ENCODE measurements at places on chromosomes 5 and 9. TPM values are rescaled to one million over a fixed set of nuclear protein-coding genes. Genes with fewer than 3 reads are reported as not detected.

Gene LCN15
- not detected for polyA plus RNA-seq

Gene SARDH
- 5.9 TPM for polyA plus RNA-seq

Gene POLK
- polyA plus RNA-seq, result 8.2 TPM

Gene LVRN
- polyA plus RNA-seq, result 0.02 TPM

Gene NUTM2G
- polyA plus RNA-seq, result not detected

Gene OGN
- polyA plus RNA-seq, result 0.03 TPM

Gene MARCOL
- not detected for polyA plus RNA-seq

DNA sequence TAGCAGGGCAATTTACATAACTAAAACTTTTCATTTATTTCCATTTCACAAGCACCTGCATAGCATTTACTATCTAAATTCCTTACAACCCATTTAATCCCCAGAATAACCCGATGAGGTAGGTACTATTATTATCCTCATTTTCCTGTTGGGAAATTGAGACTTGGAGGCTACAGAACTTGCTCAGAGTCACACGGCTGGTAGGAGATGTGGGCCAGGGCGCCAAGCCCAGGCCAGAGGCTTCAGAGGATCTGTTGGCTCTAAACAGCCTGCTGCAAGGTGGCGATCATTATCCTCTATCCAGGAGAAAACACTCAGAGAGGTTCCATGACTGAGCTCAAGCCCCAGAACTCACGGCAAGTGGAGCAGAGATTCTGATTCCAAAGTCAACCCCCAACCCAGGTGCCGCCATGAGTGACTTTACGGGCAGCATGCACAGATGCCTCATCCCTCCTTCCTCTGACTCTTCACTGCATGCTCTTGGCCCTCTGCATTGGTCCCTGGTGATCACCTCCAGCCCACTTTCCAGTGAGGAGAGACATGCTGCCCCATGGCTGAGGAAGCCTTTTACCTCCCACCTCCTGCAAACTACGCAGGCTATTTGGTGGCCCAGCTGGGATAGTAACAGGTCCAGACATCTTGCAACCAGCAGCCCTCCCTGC is 168.4 kb upstream of the FSTL4 start:
- DNase-seq, result no peak

GRCh38 chr9:130426883-130427282 is 17.9 kb upstream of the ASS1 start:
- DNase-seq, result no peak

DNA sequence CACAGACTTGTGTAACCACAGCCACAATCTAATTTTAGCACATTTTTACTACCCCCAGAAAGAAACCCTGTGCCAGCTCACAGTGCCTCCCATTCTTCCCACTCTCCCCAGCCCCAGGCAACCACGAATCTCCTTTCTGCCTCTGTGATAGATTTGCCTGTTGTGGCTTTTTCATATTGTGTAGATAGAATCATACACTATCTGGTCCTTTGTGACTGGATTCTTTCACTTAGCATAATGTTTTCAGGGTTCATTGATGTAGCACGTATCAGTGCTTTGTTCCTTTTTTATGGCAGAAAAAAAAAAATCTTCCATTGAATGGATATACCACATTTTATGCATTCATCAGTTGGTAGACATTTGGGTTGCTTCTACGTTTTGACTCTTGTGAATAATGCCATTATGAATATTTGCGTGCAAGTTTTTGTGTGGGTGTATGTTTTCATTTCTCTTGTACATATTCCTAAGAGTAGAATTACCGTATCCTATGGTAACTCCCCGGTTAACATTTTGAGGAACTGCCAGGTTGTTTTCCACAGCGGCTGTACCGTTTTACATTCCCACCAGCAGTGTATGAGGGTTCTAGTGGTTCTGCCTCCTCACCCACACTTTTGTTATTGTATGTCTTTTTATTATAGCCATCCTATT is 64.5 kb downstream of the RCL1 start:
- no peak for DNase-seq

DNA sequence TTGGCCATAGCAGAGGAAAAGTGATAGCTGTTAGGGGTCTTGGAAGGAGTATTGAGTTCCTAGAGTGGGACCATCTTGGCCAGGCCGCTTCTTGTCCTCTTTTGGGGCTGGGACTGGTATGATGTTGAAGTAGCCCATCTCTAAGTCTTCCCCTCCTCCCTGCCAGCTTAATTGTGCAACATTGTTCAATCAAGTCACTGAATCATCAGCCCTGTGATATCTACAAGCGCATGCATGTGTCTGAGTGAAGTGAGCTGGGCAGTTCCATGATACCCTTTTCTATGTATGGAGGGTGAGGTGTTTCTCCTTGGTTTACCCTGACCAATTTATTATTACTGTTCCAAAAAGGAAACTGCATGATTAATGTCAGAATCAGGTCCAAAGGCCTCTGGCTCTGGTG is 112.2 kb downstream of the C9orf152 start:
- no peak for DNase-seq

- DNase-seq, result no peak
Measured at GRCh38 chr5:77390795-77391194, 101.3 kb downstream of the WDR41 start.

DNA sequence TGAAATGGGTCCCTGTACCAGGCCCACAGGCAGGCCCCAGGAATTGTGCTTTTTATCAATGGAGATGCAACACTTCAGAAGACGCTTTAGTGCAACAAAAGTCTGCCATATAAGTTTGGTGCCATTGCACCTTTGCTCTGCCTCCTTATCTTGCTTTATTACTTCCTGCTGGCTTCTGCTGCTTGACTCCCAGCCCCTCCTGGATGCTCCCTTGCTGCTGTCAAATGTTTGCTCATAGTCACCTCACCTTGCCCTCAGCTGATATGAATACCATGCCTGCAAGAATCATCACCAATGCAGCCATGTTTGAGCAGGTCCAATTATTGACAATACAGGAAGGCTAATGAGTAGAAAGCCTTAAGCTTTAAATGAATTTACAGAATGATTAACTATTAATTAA is 25.4 kb downstream of the MEGF10 start:
- DNase-seq, result no peak

GRCh38 chr5:154999865-155000264 is 13.7 kb upstream of the KIF4B start:
- DNase-seq, result no peak

DNA sequence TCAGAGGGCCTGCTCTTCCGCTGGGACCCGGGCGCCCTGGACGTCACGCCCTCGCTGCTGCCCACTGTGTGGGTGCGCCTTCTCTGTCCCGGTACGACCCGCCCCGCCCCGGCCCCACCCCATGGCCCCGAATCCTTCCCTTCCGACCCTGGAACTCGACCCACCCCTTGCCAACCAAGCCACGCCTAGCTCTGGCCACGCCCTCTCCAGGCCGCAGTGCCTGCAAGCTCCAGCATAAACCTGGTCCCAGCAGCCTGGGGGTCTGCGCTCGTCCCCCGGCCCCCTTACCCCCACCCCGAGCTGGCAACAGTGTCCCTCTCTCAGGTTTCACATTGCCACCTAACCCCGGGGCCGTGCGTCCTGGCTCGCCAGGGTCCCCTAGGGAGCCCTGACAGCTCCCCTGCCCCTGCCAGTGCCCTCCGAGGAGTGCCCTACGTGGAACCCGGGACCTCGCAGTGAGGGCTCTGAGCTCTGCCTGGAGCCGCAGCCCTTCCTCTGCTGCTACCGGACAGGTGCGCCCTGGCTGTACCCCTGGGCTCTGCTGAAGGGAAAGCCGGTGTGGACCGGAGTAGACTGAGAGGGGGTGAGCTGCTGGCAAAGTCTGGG is 3.4 kb downstream of the ADGRD2 start:
- no peak for DNase-seq

DNA sequence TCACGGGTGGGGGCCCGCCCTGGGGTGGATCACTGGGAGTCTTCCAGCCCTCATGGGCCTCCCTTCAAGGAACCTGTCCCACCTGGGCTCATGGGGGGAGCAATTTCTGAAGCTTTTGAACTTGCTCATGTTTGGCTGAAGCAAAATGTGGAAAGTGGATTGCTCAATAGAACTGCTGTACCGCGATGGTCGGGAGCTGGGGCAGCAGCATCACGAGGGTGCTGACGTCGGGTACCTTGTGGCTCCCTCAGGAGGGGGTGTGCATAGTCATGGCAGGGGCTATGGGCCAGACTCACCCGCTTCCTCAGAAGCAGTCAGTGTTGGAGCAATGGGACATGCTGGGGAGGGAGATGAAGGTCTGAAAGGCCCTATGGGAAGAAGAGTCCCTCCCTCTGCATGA is 57.9 kb downstream of the PRRT1B start:
- no peak for DNase-seq

GRCh38 chr5:1656271-1656975 is 132.7 kb upstream of the LPCAT1 start:
- DNase-seq, result peak; percentile 12

DNA sequence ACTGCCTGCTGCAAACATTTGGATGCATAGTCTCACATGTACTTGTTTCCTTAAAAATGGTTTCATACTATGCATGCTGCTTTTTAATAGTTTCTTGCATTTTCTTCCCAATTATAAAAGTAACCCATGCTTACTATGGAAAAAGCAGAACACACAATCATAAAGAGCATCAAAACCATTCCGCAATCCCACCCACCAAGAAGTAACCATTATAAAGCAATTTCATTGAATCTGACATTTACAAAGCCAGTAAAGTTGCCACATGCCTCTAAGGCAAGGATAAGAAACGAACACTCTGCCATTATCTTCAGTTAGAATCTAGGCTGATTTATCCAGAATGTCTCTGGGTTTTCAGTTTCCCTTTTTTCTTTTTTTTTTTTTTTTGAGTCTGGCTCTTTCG is 92.7 kb upstream of the OSMR start:
- DNase-seq, result no peak

- no peak for DNase-seq
Measured at GRCh38 chr5:123455640-123456039, 32.4 kb upstream of the CEP120 start.

- peak; percentile 66 for DNase-seq
Measured at GRCh38 chr9:136961279-136962065, 9.4 kb downstream of the LCN12 start.

DNA sequence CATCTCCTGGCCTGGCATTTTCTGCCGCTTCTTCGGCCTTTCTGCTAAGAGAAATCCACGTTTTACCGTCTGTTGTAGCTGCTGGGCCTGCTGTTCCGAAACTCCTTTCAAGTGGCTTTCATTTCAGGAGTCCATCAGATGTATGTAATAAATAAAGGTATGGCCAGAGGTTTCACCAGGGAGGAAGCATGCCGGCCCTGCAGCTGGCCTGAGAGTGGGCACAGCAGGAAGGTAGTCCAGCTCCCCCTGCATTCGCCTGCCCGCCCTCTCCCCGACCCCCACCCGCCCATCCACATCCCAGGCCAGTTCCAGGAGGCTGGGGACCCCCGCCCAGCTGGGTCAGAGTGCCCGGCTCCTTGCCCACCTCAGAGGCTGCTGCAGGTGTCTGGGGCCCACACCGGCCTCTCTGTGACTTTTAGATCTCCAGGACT is 46.4 kb upstream of the EXOC3 start:
- DNase-seq, result no peak

DNA sequence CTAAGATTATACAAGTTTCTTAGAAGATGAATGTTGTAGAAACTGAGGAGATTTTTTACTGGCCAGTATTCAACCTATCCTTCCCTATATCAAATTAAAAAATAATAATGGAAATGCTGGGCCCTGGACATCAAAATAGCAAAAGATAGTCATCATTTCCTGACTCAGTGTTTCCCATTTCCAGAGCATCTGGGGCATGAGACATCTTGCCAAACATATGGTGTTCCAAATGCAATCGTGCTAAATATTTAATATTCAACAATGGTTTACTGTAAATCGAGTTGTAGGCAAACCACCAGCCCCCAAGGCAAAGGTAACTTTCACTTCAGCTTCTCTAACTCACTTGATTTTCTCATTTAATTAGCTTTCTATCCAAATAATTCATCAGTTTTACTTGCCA is 152.9 kb downstream of the FRMD3 start:
- no peak for DNase-seq

DNA sequence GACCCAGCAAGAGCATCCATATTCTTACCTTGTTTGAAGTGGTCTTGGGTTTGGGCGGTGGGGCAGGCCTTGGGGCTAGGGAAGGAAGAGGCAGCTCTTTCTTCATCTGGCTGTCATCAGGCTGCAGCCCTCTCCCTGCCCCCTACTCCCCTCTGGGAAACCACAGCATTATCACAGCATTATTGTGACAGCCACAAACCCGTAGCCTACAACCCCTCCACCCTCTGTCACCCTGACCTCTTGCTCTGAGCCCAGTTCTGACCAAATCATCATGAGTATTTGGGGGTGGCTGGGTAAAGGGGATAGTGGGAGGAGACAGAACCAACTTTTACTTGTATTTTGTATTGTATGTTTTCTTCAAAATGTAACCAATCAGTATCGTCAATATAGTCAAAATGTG is 94.3 kb upstream of the ARRDC3 start:
- no peak for DNase-seq

GRCh38 chr5:142411656-142412425 is 87.0 kb upstream of the SPRY4 start:
- no peak for DNase-seq

- DNase-seq, result peak; percentile 64
Measured at GRCh38 chr5:151825445-151825844, 53.7 kb downstream of the G3BP1 start.

DNA sequence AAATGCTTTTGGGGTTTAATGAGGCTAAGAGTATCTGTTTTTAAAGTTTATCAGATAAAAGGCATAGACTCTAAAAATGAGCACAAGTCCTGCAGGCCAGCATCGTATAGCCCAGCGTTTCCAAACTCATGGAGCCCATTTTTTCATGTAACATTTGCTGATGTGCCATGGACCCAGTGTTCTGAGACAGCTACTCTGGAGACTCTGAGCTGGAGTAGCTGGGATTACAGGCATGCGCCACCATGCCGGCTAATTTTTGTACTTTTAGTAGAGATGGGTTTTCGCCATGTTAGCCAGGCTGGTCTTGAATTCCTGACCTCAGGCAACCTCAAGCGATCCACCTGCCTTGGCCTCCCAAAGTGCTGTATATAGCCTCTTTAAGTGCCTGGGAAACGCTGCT is 15.8 kb downstream of the GLRX start:
- no peak for DNase-seq

DNA sequence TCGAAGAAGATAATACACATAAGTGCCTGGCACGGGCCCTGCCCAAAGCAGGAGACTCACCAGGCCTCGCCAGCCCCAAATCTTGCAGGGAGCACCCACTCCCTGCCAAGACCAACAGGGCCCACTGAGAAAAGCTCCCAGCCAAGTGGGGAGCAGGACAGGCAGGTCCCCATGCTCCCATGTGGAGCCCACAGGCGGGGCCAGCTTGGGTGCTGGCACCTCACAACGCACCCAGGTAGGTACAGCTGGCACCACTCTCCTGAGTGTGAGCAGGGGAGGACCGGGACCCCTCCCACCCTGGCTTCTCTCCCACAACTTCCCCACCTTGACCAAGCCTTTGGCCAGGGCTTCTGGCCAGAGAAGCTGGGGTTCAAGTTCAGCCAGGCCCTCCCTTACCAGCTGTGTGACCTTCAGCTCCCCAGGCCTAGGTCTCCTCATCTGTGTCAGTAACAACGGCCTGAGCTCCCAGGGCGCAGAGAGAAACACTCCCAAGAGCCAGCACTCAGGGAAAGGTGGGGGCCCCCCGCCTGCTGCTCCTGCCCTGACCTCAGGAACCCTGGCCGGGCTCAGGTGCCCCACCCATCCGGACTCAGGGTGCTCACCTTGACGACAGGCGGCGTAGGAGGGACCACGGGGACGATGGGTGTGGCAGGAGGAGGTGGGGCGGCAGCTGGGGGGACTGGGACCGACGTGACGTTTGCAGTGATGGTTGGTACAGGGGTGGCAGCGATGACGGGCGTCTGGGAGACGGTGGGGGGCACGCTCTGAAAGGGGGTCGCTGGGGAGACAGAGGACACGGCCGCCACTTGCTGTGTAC is 17.8 kb downstream of the BRD3 start:
- DNase-seq, result no peak
